ENCODE measurements at places on chromosomes 7 and 10.

- peaks cover 2% of the 10 kb centered on the region for H3K4me1 ChIP-seq
- H3K27ac ChIP-seq, result no peak overlapping the region
- H3K27me3 ChIP-seq, result peaks cover 38% of the 10 kb centered on the region
- no peak for DNase-seq
- no peak overlapping the region for H3K4me3 ChIP-seq
These were observed 17.8 kb upstream of the SLC16A12 start for GRCh38 chr10:89553064-89553734.

DNA sequence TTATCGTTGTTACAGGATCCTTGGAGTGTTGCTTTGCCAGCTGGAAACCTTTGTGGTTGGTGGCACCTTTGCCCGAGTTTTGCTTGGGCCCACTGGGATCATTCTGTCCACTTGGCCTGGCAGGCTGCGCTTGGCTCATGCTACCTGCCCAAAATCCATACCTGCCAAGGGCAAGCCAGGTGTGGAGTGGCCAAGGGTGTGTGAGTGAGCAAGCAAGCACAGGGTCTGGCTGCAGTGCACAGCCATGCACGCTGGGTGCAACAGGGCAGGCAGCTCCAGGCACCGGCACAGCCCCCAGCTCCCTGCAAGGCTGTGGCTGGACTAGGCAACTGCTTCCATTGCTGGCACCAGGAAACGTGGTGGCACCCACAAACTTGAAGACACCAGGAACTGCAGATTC is 421.8 kb downstream of the ARL4A start:
- H3K4me1 ChIP-seq, result peaks cover under 1% of the 10 kb centered on the region
- DNase-seq, result no peak
- H3K36me3 ChIP-seq, result no peaks in the 10 kb centered on the region
- no peak overlapping the region for H3K27ac ChIP-seq

- peaks cover 3% of the 10 kb centered on the region for H3K4me1 ChIP-seq
- no peaks in the 10 kb centered on the region for H3K27me3 ChIP-seq
- no peak overlapping the region for H3K27ac ChIP-seq
- H3K36me3 ChIP-seq, result peaks cover 2% of the 10 kb centered on the region
These were observed 26.3 kb downstream of the ENTPD7 start for GRCh38 chr10:99685597-99685967.

GRCh38 chr10:95606922-95607321 is 45.8 kb upstream of the SORBS1 start:
- peaks cover 8% of the 10 kb centered on the region for H3K36me3 ChIP-seq
- H3K27ac ChIP-seq, result no peak overlapping the region
- no peaks in the 10 kb centered on the region for H3K27me3 ChIP-seq
- no peak for DNase-seq
- H3K4me3 ChIP-seq, result no peak overlapping the region
